ENCODE measurements at places on chromosomes 1 and 21.
A peak's percentile ranks its signal among the peaks of the same experiment; 100 is the strongest.

DNA sequence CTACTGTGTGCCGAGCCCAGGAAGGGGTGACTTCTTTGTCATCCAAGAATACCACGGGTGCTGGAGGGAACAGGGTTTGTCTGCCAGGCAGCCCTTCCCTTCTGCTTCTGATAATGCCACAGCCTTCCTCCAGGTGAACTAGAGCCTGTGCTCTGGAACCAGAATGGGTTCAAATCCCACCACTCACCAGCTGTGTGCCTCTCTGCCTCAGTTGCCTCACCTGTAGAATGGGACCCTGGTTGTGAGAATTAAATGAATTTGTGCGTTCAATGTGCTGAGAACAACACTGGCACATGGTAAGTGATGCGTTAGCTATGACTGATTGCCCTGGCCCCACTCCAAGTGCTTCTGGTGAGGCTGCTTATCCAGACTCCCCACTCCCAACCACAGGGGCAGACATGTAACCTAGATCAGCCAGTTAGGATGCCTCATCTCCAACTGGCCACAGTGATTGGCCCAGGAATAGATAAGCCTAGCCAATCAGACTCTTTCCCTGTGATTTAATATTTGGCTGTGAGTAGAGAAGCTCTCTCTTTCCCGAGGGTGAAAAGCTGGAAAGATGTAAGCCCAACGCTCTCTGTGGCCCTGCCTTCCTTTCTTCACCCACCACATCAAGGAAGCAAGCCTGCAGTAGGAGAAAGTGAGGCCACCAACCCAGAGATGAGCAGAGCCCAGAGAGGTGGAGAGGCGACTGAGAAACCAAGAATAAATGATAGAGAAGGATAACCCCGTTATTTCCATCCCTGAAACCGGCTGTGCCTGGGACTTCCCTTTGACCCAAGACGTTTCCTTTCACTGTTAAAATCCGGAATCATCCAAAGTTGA, 20.8 kb upstream of the LAPTM5 start:
- no peak for DNase-seq

GRCh38 chr1:56507925-56508522, 71.3 kb downstream of the PLPP3 start:
- no peak for DNase-seq

DNA sequence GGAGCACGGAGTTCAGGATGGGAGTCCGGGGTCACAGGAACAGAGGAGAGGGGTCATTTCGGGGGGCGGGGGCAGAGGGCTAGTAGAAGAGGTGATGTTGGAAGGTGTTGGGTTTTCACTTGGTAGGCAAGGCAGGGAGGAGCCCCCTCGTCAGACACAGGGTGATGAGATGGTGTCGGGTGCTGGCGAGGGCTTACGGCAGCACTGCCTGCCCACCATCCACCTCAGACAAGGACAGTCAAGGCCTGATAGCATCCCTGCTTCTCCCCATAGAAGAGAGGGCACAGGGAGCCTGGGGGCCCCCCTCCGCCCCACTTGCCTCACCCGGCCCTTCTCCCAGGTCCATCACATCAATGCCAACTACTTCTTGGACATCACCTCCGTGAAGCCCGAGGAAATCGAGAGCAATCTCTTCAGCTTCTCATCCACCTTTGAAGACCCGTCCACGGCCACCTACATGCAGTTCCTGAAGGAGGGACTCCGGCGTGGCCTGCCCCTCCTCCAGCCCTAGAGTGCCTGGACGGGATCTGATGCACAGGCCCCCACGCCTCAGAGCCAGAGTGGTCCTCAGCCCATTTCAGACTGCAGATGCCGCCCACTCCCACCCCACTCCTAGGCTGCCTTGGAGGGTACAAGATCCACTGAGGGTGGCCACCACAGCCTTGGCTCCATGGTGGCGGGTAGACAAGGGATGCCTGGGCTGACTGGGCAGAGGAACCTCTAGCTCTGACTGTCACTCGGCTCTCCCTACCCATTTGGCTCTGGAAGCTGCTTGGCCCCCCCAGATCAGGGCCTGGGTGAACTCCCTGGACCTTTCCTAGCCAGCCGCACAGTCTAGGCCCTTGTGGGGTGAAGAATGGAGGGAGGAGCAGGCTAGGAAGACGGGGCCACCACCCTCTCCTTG, 4.3 kb upstream of the MTFR1L start:
- DNase-seq, result no peak

DNA sequence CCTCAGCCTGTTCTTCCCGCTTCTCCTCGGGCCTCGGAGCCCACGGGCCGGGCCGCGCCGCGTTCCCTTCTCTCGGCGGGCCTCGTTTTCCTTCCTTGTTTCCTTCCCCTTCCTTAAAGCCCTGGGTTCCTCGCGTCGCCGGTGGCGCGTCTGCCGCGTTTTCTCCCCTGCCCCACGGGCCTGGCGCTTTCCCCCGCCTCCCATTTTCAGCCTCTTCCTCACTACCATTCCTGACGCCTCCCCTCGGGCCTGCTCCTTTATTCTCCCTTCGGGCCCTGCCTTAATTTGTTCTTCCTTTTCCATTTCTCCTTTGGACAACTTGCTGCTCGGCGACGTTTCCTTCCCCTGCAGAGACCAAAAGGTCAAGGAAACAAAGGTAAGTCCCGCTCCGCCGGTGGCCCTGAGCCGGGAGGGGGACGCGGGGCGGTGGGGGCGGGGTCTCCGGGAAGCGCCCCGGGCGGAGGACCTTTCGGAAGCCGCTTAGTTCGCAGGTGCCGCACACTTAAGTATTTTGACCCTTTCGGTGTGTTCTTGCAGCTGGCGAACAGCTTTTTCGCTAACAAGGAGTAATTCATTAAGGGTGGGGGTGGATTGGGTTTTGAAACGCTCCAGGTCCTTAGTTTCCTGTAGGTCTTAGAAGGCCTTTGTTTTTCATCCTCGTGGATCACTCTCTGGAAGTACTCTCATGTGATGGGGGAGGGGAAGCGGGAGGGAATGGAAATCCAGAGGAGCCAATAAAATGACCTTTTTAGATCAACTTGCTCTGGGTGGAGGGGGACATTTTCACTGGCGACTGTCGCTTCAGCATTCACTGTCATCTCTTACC, 780 bp downstream of the YTHDF2 start:
- peak; percentile 7 for DNase-seq

DNA sequence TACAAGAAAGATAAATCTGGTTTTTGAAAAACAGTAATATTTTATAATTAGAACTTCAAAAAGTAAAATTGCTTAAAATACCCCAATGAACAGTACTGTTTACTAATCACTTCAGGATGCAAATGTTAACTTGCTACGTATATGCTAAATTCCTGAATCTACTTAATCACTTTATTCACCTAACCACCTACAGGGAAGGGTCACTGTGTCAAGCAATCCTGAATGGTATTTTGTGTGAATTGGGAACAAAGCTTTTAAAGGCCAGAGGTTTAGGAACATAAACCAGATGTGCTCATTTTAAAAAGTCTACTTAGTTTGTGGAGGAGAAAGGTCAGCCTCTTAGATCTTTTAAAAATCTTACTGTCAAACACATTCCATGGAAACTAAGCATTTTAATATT, 1143.0 kb upstream of the ADGRL2 start:
- DNase-seq, result no peak

- DNase-seq, result no peak
Observed at GRCh38 chr1:100862591-100862990, 32.1 kb downstream of the EXTL2 start.

DNA sequence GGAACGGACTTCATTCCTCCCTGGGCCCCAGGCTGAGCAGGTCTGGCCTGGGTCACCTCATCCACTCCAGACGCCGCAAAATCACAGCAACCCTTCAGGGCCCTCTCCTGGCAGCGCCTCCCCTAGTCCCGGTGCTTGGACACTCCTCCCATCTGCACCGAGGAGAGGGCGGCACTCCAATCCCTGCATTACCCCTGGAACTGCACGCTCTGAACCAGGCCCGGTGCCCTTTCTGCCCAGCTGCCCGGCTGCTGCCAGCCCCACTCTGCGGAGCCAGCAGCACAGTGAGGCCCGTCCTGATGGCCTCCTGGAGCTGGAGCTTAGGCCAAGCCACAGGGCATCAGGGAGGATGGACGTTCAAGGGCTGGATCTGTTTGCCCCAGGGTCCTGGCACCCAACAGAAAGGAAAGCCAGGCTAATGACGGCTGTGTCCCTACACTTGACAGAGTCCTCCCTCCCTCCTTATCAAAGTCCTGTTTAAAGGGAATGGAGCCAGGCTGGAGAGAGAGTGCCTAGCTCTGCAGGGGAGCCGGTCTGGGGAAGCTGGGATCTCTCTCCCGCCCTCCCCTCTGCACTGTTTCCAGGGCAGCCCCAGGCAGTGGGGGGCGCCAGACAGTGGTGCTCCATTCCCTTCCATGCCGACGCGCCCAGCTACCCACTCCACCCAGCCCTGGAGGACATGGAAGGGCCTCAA, 12.7 kb downstream of the COL6A2 start:
- DNase-seq, result no peak

DNA sequence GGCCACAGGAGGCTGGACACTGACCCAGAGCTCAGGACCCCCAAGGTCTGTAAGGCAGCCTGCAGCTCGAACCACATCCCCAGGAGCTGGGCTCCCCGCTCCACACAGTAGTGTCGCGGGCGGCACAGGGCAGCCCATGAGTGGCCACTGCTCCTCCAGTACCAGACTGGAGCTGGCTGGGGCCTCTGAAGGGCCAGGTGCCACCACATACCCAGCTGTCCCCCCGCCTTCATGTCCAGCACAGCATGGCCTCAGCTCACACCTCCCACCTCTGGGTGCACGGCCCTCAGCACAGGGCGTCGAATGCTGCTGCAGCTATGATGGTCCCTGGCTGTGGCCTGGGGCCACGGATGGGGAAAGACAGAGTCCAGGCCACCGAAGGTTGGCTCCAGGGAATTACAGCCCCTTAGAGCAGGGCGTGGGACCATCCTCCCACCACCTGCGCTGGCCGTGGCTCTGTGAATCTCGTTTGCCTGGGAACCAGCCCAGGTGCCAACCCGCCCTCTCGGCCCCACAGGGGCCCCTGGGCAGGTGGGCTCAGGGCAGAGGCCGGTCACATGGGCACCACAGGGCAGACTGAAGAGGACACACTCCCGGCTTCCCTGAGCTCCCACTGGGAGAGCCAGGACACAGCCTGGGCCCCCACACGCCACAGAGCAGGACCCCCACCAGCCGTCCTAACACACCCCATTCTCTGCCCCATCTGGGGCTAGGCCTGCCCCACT, 2.1 kb upstream of the TNFRSF4 start:
- no peak for DNase-seq

DNA sequence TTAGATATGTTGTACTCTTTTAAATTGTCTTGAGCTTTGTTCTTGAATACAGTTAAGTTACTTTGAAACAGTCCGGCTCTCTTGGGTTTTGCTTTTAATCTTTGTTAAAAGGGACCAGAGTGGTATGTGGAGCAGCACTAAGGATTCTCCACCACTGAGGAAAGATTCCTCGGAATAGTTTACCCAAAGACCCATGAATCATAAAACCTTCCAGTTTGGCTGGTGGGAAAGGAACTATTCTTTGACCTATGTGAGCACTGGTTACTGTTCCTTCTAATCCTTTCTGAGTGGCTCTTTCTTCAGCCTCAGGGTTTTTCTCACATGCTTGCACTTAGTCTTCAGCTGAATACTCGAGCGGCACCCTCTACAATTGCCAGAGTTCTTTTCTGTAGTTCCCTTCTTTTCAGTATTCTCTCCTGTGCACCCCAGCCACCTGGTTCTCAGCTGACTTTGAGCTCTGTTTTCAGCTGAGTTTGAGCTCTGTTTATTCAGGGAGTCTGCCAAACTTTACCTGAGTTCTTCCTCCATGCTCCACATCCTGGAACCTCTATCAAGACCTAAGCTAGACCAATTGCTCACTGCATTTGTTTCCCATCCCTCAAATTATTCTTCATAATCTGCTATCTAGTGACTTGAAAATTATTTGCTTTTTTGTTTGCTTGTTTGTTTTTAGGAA, 253.8 kb upstream of the PLXNA2 start:
- no peak for DNase-seq

- no peak for DNase-seq
Observed at GRCh38 chr1:186494832-186495271, 33.9 kb upstream of the PDC start.

- no peak for DNase-seq
Observed at GRCh38 chr1:109877776-109878175, 32.9 kb upstream of the CSF1 start.
